Panc1 (cell line): ENCODE measurements at places on chromosomes 6 and 20. TPM values are rescaled to one million over a fixed set of nuclear protein-coding genes. Genes with fewer than 3 reads are reported as not detected.
A peak's percentile ranks its signal among the peaks of the same experiment; 100 is the strongest.

DNA sequence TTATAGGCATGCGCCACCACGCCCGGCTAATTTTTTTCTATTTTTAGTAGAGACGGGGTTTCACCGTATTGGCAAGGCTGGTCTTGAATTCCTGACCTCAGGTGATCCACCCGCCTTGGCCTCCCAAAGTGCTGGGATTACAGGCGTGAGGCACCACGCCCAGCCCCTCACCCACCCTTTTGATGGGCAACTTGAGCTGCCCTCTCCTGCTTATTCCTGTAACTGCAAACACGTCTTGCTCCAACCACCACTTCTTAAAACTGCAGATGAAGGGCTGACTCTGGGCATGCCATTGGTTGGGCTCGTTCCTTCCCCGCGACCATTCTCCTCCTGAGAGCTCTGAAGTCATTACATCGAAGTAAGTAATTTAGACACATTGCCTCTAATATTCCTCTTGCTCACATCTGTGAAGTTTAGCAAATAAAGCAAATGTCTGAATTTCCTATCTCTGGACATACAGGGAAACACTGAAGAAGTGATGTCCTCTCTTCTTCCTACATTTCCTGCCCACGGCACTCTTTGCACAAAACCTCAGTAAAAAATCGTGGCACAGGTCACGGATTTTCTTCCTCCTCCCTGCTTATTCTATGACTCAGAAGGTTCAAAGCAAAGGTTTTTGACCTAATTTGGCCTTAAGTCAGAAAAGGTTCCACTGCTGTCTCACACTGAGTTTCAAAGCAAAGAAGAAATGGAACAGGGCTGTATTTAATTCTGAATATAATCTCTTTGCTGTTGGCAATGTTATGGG, 117.5 kb downstream of the GMPR start:
- H3K4me3 ChIP-seq = no peak overlapping the region
- H3K27ac ChIP-seq = no peak overlapping the region
- DNase-seq = no peak
- no peaks in the 10 kb centered on the region for H3K36me3 ChIP-seq

GRCh38 chr20:44367746-44368145, 12.2 kb downstream of the HNF4A start:
- H3K4me1 ChIP-seq = no peaks in the 10 kb centered on the region
- H3K27me3 ChIP-seq = no peaks in the 10 kb centered on the region
- DNase-seq = no peak
- H3K4me3 ChIP-seq = no peak overlapping the region

DNA sequence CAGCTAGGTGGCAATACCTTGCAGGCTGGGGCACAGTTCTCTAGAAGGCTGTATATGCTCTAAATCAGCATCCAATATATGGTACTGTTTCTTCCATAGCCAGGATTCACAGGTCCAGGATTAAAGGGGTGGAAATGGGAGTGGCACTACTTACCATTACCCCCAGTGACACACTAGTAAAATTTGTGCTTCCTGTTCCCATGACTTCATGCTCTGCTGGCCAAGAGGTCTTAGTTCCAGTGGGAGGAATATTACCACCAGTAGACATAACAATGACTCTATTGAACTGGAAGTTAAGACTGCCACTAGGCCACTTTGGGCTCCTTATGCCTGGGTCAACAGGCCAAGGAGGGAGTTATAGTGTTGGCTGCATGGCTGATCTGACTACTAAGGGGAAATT, 174.3 kb upstream of the TNFAIP3 start:
- no peak for DNase-seq
- H3K27me3 ChIP-seq = no peaks in the 10 kb centered on the region
- no peak overlapping the region for H3K27ac ChIP-seq
- H3K36me3 ChIP-seq = no peaks in the 10 kb centered on the region
- no peak overlapping the region for H3K4me3 ChIP-seq

The STMND1 gene
- not detected for total RNA-seq

GRCh38 chr6:113630738-113631535, 226.2 kb upstream of the MARCKS start:
- no peaks in the 10 kb centered on the region for H3K27me3 ChIP-seq
- H3K27ac ChIP-seq = 0 out of 2 replicates have a peak overlapping the region, but pooled peaks have one; percentile 4
- DNase-seq = no peak
- no peak overlapping the region for H3K4me3 ChIP-seq

DNA sequence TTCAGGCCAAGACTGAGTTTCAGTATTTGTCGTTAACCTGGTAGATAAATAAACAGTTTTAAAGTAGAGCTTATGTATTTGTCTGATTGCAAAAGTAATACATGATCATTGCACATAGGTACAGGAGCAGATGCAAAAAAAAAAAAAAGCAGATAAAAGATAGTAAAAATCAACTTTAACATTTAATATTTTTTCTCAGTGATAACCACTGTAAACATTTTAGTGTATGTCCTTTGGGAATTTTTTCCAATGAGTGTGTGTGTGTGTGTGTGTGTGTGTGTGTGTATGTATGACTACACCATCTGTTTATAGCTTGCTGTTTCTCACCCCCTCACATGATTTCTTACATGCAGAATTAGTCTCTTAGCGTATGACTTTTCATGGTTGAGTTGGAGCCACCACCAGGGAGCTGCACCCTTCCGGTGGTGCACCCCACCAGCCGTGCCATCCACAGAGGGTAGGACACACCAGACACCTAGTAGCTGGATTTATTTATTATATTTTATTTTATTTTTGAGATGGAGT, 26.3 kb downstream of the WRNIP1 start:
- H3K27ac ChIP-seq = no peak overlapping the region
- no peak overlapping the region for H3K4me3 ChIP-seq
- no peaks in the 10 kb centered on the region for H3K36me3 ChIP-seq
- peaks cover 9% of the 10 kb centered on the region; the same call in 1 of the 2 replicates for H3K4me1 ChIP-seq

GRCh38 chr20:16124911-16125776, 448.1 kb downstream of the KIF16B start:
- H3K36me3 ChIP-seq = no peaks in the 10 kb centered on the region
- H3K27ac ChIP-seq = no peak overlapping the region
- no peaks in the 10 kb centered on the region for H3K4me1 ChIP-seq
- no peak overlapping the region for H3K4me3 ChIP-seq
- no peak for DNase-seq
- H3K27me3 ChIP-seq = no peaks in the 10 kb centered on the region

GRCh38 chr6:75766387-75766786, 17.3 kb downstream of the MYO6 start:
- no peaks in the 10 kb centered on the region for H3K36me3 ChIP-seq
- no peak overlapping the region for H3K4me3 ChIP-seq
- H3K27ac ChIP-seq = no peak overlapping the region
- H3K27me3 ChIP-seq = no peaks in the 10 kb centered on the region
- DNase-seq = no peak
- no peaks in the 10 kb centered on the region for H3K4me1 ChIP-seq

- DNase-seq = no peak
- H3K36me3 ChIP-seq = no peaks in the 10 kb centered on the region
- H3K4me3 ChIP-seq = no peak overlapping the region
- H3K27ac ChIP-seq = no peak overlapping the region
Measured at GRCh38 chr6:104613416-104614001, 246.2 kb downstream of the HACE1 start.

GRCh38 chr20:21273755-21274386, 29.3 kb upstream of the XRN2 start:
- no peaks in the 10 kb centered on the region for H3K4me1 ChIP-seq
- DNase-seq = no peak
- no peaks in the 10 kb centered on the region for H3K36me3 ChIP-seq
- no peak overlapping the region for H3K4me3 ChIP-seq
- no peak overlapping the region for H3K27ac ChIP-seq

The SNAP91 gene
- 0.95 TPM for total RNA-seq

DNA sequence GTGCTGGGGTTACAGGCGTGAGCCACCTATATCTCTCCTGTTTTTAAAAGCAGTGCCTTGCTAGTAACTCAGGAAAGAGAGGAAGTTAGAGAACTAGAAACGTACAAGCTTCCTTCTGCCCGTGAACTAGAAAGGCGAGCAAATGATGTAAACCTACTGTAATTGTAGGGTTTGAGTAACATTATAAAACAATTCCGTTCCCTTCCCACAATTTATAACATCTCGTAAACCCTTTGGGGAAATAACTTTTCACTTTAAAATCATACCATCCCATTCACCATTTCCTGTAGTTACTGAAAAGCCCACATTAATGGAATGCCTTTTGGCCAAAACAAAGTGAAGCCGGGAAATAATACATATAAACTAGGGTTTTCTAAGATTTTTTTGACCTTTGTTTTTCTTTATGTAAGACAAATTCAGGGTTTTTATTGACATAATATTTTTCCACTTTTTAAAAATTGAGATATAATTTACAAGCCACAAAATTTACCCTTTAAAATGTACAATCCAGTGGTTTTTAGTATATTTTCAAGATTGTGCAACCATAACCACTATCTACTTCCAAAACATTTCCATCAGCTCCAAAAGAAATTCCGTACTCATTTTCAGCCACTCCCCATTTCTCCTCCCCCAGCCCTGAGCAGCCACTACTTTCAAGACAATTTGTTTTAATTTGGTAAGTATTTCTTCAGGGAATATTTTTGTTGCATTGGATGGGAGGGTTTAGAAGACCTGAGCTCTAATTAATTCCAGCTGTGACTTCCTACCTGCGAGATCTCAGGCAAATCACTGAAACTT, 175.1 kb upstream of the PDE10A start:
- no peak overlapping the region for H3K4me3 ChIP-seq
- no peaks in the 10 kb centered on the region for H3K27me3 ChIP-seq
- DNase-seq = no peak
- no peak overlapping the region for H3K27ac ChIP-seq

GRCh38 chr6:151482290-151482689, 11.5 kb upstream of the CCDC170 start:
- no peaks in the 10 kb centered on the region for H3K27me3 ChIP-seq
- no peak overlapping the region for H3K27ac ChIP-seq
- no peak for DNase-seq

The NHLRC1 gene
- total RNA-seq = 2.1 TPM

The KHDRBS2 gene
- not detected for total RNA-seq

The OR5V1 gene
- total RNA-seq = not detected

GRCh38 chr20:13788167-13788834, 3.5 kb downstream of the NDUFAF5 start:
- peaks cover 40% of the 10 kb centered on the region for H3K36me3 ChIP-seq
- H3K27ac ChIP-seq = no peak overlapping the region
- H3K27me3 ChIP-seq = no peaks in the 10 kb centered on the region
- peaks cover 12% of the 10 kb centered on the region for H3K4me1 ChIP-seq
- no peak overlapping the region for H3K4me3 ChIP-seq

- H3K4me3 ChIP-seq = no peak overlapping the region
- no peak for DNase-seq
- no peaks in the 10 kb centered on the region for H3K36me3 ChIP-seq
- peaks cover 40% of the 10 kb centered on the region for H3K4me1 ChIP-seq
- no peaks in the 10 kb centered on the region for H3K27me3 ChIP-seq
Measured at GRCh38 chr6:21767891-21768648, 174.5 kb downstream of the SOX4 start.

GRCh38 chr6:109978174-109979032, at the start of gene GPR6:
Gene GPR6 (plus strand): TSS chr6:109978311. CDS start chr6:109979113, 802 bp downstream.
- no peaks in the 10 kb centered on the region for H3K4me1 ChIP-seq
- H3K36me3 ChIP-seq = no peaks in the 10 kb centered on the region
- peaks cover 32% of the 10 kb centered on the region for H3K27me3 ChIP-seq
- no peak within 1 kb of the TSS for H3K4me3 ChIP-seq

DNA sequence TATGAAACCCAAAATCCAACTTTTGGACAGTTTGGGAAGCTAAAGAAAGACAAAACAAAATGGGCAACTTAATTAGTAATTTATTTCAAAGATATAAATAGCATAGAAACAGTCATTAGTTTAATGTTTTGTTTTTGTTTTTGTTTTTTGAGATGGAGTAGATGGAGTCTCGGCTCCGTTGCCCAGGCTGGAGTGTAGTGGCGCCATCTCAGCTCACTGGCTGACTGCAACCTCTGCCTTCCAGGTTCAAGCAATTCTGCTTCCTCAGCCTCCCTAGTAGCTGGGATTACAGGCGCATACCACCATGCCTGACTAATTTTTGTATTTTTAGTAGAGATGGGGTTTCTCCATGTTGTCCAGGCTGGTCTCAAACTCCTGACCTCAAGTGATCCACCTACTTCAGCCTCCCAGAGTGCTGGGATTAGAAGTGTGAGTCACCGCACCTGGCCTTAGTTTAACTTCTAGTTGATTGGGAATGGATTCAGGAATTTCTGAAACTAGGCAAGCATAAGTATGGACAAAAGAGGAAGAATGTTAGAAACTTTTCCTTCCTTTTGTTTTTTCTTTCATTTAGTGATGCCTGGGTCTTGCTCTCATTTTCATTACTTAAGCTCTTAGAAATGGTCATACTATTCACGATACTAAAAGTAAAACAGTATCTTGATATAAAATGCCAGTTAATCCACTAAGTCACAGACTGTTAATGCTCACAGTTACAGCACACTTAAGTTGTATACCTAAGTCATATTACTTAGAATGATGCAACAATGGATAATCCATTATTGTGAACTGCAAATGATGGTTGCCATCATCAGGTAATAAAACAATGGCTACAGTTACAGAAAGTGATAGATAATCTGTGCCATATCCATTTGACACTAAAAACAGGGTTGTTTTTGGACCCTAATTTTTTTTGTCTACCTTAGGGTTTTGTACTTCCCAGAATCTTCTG, 8.2 kb downstream of the SENP6 start:
- no peaks in the 10 kb centered on the region for H3K36me3 ChIP-seq
- DNase-seq = no peak
- no peak overlapping the region for H3K4me3 ChIP-seq
- H3K27me3 ChIP-seq = no peaks in the 10 kb centered on the region
- peak overlapping the region; percentile 10; the same call in 1 of the 2 replicates for H3K27ac ChIP-seq

GRCh38 chr20:58898629-58899408, 46.3 kb downstream of the GNAS start:
- H3K36me3 ChIP-seq = peaks cover 10% of the 10 kb centered on the region
- H3K4me3 ChIP-seq = no peak overlapping the region
- no peaks in the 10 kb centered on the region for H3K27me3 ChIP-seq
- DNase-seq = no peak
- H3K4me1 ChIP-seq = peaks cover 29% of the 10 kb centered on the region

The MMP24 gene
- 7.1 TPM for total RNA-seq

- no peaks in the 10 kb centered on the region for H3K27me3 ChIP-seq
- H3K4me1 ChIP-seq = no peaks in the 10 kb centered on the region
- H3K27ac ChIP-seq = no peak overlapping the region
- DNase-seq = no peak
- no peaks in the 10 kb centered on the region for H3K36me3 ChIP-seq
- no peak overlapping the region for H3K4me3 ChIP-seq
Measured at GRCh38 chr6:106885679-106886078, 88.8 kb downstream of the CD24 start.

GRCh38 chr6:382883-383810, 8.4 kb upstream of the IRF4 start:
- H3K4me3 ChIP-seq = no peak overlapping the region
- H3K36me3 ChIP-seq = no peaks in the 10 kb centered on the region
- H3K4me1 ChIP-seq = no peaks in the 10 kb centered on the region
- H3K27ac ChIP-seq = no peak overlapping the region

The RIPPLY2 gene
- total RNA-seq = 6.5 TPM

DNA sequence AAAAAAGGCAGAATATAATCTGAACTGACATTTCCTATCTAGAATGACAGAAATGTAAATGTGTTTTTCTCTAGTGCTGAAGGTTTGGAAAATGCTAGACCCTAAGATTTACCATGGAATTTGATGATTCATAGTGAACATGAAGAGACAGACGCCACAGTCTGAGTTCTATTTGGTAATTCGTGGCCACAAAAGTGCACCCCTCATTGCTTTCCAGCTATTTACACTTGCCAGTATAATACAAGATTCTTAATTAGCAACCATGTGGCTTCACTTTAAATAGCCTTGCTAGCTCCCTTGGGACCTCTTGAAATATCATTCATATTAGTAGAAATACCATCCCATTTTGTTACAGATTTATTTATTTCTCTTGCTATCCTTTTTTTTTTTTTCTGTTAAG, 636.8 kb downstream of the PRKN start:
- no peaks in the 10 kb centered on the region for H3K4me1 ChIP-seq
- DNase-seq = no peak
- H3K36me3 ChIP-seq = no peaks in the 10 kb centered on the region
- H3K4me3 ChIP-seq = no peak overlapping the region
- H3K27me3 ChIP-seq = no peaks in the 10 kb centered on the region
